ENCODE measurements at places on chromosomes 1 and 21. TPM values are rescaled to one million over a fixed set of nuclear protein-coding genes. Genes with fewer than 3 reads are reported as not detected.

The OR2L5 gene
- not detected for polyA plus RNA-seq

The AGO1 gene
- 13.7 TPM for polyA plus RNA-seq

The RAP1A gene
- polyA plus RNA-seq = 49.0 TPM

The RHD gene
- polyA plus RNA-seq = not detected

The CA6 gene
- polyA plus RNA-seq = not detected

The TEKT2 gene
- 12.0 TPM for polyA plus RNA-seq

The GJC2 gene
- 22.7 TPM for polyA plus RNA-seq

The PRDM16 gene
- polyA plus RNA-seq = 2.4 TPM

The CFHR1 gene
- not detected for polyA plus RNA-seq

The ANKRD35 gene
- 32.8 TPM for polyA plus RNA-seq

The C1orf116 gene
- 2.1 TPM for polyA plus RNA-seq

The SRGAP2B gene
- 5.6 TPM for polyA plus RNA-seq

The GBP7 gene
- polyA plus RNA-seq = not detected

The ZNF648 gene
- polyA plus RNA-seq = not detected

The ELAPOR1 gene
- polyA plus RNA-seq = 205 TPM

The HENMT1 gene
- polyA plus RNA-seq = 16.3 TPM

The EDN2 gene
- not detected for polyA plus RNA-seq

The CLSTN1 gene
- polyA plus RNA-seq = 416 TPM

The CELA3A gene
- not detected for polyA plus RNA-seq

The IKBKE gene
- 0.59 TPM for polyA plus RNA-seq

The E2F2 gene
- 10.2 TPM for polyA plus RNA-seq

The DUSP23 gene
- polyA plus RNA-seq = 30.4 TPM

The MAPKAPK2 gene
- polyA plus RNA-seq = 86.2 TPM

The SH3BP5L gene
- polyA plus RNA-seq = 40.7 TPM

The RBBP5 gene
- polyA plus RNA-seq = 23.3 TPM

Measured in brain (organoid and tissue), 16 donors.